ENCODE measurements at places on chromosomes 12 and 14. TPM values are rescaled to one million over a fixed set of nuclear protein-coding genes. Genes with fewer than 3 reads are reported as not detected.

The PLEKHD1 gene
- 0.10 TPM for total RNA-seq

The HOXC12 gene
- not detected for total RNA-seq

The VDR gene
- total RNA-seq = 13.2 TPM

DNA sequence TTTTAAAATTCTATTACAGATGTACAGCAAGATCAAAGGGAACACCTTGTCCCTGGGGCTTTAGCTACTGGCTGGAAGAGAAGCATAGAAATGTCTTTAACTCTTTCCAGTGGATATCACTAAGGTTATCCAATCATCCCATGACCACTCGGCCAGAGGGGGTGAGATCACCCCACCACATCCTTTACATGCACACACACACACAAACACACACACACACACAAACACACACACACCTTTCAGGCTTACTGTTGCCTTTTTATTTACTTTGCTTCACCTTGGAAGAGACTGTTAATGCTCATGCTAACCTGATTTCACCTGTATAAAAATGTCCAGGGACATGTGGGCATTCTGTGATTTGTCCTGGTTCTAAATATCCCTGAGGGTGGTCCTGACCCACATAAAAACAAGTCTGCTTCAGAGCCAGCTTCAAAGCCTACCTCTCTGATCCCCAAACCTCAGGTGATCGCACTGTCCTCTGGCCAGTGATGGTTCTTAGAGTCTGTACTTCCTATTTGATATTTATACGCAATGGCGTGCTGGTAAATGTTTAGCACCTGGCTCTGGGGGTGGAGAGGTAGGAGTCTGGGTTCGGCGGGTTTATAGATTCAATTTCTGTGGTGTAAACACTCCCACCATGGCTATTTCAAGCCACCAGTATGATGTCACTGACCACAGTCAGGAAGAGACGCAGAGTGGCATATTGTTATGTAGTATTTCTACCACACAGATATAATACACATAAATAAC is 166.1 kb upstream of the EEA1 start:
- peak; percentile 55 for DNase-seq

- no peak for DNase-seq
Measured at GRCh38 chr12:11729439-11730150, 80.1 kb downstream of the ETV6 start.

- no peak for DNase-seq
Measured at GRCh38 chr12:130576371-130576816, 139.7 kb downstream of the RIMBP2 start.

The CDKN3 gene
- total RNA-seq = 123 TPM

DNA sequence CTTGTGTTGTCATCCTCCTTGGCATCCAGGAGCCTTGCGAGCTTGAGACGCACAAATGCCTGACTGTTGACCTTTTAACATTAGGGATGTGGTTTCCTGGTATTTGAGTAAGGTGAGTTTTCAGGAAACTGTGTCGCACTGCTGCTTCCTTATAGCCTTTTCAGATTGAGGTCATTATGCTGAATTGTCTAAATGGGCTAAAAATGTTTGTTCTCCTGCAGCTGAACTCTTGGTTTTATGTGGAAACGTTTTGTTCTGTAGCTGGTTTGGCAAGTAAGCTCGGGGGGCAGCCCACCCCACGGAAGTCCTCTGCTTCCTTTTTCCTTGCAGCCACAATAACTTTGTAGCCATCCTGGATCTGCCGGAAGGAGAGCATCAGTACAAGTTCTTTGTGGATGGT is 5.7 kb downstream of the PRKAB1 start:
- peak; percentile 32 for DNase-seq

- no peak for DNase-seq
Measured at GRCh38 chr12:132492522-132492921, 2.6 kb downstream of the FBRSL1 start.

The TMED10 gene
- 188 TPM for total RNA-seq

DNA sequence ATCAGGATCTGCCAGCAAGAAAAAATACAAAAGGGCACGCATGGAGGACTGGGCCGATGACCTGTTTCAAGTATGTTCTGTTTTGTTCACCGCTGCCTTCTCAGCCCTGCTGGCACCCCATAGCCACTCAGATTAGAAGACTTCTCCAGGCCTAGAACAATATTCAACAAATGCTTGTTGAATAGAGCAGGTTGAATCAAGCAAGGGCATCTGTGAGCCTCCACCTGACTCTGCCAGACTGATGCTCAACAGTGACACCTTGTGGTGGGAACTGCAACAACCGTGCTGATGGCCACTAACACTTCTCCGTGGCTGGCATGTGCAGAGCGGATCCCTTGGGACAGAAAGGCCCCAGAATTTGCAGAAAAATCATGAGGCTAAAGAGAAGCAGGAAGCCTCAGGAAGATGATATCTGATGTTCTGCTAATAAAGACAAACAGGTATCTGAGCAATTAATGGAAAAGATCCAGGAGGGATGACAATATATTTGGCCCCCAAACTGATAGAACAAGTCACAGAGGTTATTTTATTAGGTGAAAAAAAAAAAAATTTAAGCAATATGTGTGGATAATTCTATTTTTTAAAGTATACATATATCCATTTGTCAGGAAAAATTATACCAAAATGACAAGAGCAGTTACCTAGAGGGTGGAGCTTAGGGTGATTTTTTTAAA is 114.3 kb downstream of the KSR2 start:
- DNase-seq = peak; percentile 62

- peak; percentile 30 for DNase-seq
Measured at GRCh38 chr12:113333877-113334785, 778 bp downstream of the SLC8B1 start.
